8988T (cell line): ENCODE measurements at places on chromosomes 4 and X.

- no peak for DNase-seq
These were observed 3.9 kb downstream of the MAD2L1 start for GRCh38 chr4:120062663-120063195.

DNA sequence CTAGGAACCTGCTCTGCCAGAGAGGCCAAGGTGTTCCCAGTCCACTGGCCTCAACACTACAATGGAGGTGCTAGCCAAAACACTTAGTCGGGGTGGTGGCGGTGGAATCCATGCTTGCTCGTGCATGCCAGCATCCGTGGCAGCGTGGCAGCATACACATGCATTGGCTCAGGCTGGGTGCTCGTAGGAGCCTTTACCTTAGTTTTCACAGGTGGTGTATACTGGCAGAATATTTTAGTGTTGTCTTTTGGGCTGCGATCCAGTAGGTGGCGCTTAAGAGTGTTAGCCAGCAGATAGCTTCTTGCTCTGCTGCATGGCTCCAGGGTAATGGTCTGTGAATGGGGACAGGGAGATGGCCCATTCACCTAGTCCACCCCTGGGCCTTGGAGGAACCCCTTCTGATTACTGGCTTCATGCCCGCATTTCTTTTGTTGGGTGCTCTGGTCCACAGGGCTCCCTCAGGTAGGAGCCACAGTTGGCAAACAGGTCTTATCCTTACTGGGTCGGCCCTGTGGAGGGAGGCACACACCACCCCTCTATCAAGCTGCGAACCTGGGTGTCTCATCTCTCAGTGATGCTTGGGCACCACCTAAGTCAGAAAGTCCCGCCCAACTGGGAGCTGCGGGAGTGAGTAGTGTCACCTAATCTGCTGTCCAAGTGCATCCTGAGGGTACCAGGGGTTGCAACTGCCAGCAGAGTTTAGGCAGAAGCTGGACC is 40.0 kb downstream of the RIPPLY1 start:
- DNase-seq = no peak

- no peak for DNase-seq
These were observed 39.5 kb downstream of the TMEM165 start for GRCh38 chr4:55435141-55435841.

- DNase-seq = no peak
These were observed 19.7 kb upstream of the RNF212 start for GRCh38 chr4:1133033-1133432.

- DNase-seq = peak; percentile 85
These were observed 4.8 kb downstream of the FLNA start for GRCh38 chrX:154369449-154370299.

GRCh38 chr4:70863099-70863790 is 23.6 kb upstream of the GRSF1 start:
- DNase-seq = no peak

- DNase-seq = no peak
These were observed 22.9 kb upstream of the PUDP start for GRCh38 chrX:7170898-7171297.

GRCh38 chr4:48248559-48248953 is 21.1 kb downstream of the TEC start:
- no peak for DNase-seq

- DNase-seq = no peak
These were observed 212.8 kb upstream of the GYPA start for GRCh38 chr4:144353292-144353691.

DNA sequence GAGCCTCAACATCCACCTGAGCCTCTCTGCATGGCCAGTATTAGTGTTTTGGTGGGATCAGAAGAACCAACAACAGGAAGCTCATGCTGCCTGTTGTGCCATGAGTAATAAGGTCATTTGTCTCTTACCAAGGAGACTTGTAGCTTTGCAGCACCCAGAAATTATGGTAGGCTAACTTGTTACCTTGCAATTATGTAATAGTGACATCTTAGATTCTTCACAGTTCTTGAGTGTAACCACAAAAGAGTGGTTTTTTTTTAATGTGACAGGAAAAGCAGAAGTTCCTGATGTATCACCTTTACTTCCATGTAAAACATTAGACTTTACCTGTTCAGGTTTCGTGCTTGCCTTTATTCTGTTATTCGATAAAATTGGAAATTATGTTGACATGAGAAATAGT is 263.9 kb upstream of the CXXC4 start:
- no peak for DNase-seq

GRCh38 chr4:32196950-32197688 is 1477.0 kb downstream of the PCDH7 start:
- DNase-seq = no peak

GRCh38 chrX:119762718-119763117 is 4.3 kb downstream of the SOWAHD start:
- DNase-seq = no peak

DNA sequence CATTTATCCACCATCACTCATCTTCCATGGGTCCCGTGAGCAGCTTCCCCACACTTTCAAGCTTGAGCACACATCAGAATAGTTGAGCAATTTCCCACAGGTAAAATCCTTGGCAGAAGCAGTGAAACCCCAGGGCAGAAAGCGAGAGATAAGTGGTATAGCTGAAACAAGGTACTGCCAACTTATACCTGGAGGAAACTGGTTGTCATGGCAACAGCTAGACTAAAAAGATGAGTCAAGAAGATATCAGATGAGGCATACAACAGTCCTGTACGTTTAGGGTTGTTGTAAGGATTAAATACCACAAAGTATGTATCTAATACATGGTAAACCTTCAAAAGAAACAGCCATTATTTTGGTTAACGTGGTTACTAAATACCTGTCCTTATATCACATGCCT is 66.9 kb upstream of the PHOX2B start:
- no peak for DNase-seq

DNA sequence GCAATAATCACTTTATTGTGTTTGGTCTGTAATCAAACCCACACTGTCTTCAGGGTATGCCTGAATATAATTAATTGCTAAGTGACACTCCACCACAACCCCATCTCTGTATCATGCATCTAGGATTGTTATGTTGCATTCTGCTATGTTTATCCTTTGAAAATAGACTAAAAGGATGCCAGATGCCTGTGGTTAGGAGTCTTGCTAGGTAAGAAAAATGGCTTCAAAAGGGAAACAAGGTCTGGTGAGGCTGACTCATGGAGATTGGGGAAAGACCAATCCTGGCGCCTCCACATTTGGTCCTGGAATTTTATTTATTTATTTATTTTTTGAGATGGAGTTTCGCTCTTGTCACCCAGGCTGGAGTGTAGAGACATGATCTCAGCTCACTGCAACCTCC is 360.5 kb upstream of the SLC7A11 start:
- no peak for DNase-seq

DNA sequence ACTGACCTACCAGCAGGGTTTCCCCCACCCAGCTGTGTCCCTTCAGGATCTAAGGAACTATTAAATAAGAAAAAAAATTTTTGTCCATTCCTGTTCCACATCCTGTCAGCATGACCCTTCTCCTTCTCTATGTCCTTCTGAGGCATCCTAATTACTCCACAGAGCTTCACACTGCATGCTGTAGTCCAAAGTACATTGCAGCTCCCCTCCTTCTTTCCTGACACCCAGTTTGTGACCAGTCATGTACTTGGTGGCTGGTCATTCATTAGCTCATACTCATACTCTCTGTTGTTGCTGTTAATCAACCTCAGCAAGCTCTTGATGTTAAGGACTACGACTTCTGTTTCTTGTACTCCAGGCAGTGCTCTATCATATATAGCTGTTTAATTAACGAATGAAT is 2.4 kb upstream of the EGF start:
- DNase-seq = no peak

DNA sequence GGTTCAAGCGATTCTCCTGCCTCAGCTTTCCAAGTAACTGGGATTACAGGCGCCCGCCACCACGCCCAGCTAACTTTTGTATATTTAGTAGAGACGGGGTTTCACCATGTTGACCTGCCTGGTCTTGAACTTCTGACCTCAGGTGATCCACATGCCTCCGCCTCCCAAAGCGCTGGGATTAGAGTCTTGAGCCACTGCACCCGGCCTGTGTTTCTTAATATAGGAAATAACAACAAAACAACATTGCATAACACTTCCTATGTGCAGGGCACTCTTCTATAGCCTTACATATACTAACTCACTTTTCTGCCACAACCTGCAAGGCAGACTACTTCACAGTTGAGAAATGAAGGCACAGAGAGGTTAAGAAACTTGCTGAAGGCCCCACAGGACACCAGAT is 12.8 kb upstream of the TMEM131L start:
- no peak for DNase-seq

GRCh38 chr4:62717154-62717553 is 1517.0 kb downstream of the ADGRL3 start:
- DNase-seq = no peak

GRCh38 chr4:67549123-67549522 is 3.8 kb upstream of the CENPC start:
- no peak for DNase-seq

GRCh38 chr4:182449186-182449929 is 206.2 kb downstream of the TENM3 start:
- DNase-seq = peak; percentile 38

GRCh38 chr4:53557669-53558064 is 33.6 kb downstream of the LNX1 start:
- DNase-seq = no peak

- no peak for DNase-seq
These were observed 151.2 kb upstream of the TLL1 start for GRCh38 chr4:165721815-165722214.

DNA sequence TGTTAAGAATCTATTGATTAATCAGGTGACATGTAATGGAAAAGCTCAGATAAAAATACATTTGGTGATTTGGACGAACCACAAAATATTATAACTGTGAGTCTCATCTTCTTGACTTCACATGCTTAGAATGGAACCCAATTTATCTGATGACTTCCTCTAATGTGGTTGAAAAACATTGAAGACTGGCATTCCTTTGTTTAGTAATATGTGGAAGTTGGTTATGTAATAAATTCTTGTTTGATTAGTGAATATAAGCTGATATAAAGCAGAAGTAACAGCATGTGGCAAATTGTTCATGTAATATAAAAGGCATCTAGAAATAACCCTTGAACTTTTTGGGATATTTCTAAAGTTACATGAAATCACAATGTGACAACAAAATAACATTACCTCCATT is 9.7 kb downstream of the GIMD1 start:
- no peak for DNase-seq

- no peak for DNase-seq
These were observed 63.8 kb upstream of the NOCT start for GRCh38 chr4:138951764-138952163.

- no peak for DNase-seq
These were observed 51.4 kb upstream of the GABRA2 start for GRCh38 chr4:46441136-46441859.

DNA sequence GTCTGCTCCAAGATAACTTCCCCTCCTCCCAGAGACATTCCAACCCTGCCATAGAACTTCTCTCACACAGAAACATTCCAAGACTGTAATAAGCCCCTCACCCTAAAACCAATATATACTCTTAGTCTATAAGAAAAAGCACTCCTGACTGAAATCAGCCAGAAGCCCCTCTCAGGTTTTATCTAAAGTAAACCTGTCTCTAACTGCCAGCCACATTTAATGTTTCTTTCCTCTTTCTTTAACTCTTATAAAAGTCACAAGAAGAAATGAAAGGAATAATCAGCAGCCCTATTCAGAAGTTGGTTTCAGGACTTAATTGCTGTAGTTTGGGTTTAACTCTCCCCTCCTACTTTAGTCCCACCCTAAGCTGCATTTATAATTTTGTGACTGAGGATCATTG is 165.0 kb upstream of the ZCCHC13 start:
- no peak for DNase-seq

DNA sequence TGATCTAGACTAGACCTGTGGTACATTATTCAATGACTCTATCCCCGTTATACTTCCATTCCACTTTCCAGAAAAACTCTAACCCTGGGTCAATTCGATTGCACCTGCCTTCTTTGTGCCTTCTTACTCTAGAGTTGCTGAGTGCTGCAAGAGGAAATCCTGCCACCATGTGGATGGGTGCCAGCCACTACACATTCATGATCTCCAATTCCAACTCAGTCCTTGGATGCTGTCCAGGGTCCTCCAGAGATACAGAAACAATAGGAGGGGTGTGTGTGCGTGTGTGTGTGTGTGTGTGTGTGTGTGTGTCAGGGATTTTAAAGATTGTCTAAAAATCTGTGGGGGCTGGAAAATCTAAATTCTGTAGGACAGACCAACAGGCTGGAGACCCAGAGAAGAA is 42.9 kb upstream of the INTS6L start:
- no peak for DNase-seq

- DNase-seq = no peak
These were observed 15.5 kb downstream of the PAGE4 start for GRCh38 chrX:49844611-49845010.

- DNase-seq = no peak
These were observed 68.6 kb downstream of the DIAPH2 start for GRCh38 chrX:96753230-96753629.

- no peak for DNase-seq
These were observed 32.5 kb upstream of the FRAS1 start for GRCh38 chr4:78024576-78025091.

- DNase-seq = no peak
These were observed 70.3 kb upstream of the SPIN4 start for GRCh38 chrX:63421411-63421810.

- DNase-seq = peak; percentile 2
These were observed 6.3 kb downstream of the PSAPL1 start for GRCh38 chr4:7428261-7429068.

DNA sequence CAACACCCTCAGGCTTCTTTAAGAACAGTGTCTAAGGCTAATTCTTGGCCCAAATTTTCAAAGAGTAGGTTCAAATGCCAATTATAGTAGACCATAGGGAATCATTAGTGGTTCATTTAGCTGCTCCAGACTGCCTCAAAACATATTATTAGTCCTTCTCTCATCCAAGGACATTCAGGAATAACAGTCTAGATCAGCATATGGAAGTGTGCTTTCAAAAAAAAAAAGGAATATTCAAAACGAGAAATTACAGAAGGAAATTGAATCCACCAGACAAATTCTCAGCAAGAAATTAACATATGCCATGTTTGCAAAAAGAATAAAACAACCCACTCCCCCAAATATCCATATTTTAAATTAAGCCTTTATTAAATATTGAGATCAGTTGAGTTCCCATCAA is 293.1 kb downstream of the SMARCA1 start:
- no peak for DNase-seq

DNA sequence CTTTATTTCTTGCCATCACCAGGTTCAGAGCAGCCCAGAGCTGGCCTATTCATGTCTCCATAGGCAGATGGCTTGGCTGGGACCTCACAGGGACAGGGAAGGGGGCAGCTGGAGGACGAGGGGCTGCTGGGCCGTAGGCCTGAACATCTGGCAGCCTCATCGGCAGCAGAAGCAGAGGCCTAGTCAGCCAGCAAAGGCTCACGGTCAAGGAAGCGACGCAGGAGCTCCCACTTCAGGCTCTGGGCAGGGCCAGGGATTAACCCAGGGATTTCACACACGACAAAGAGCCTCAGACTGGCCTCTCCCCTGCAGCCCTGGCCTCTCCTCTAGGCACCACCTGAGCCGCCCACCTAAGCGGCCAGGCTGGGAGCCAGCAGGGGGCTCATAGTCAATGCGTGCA is 46.0 kb upstream of the MAN2B2 start:
- no peak for DNase-seq

GRCh38 chr4:151921811-151922210 is 161.0 kb upstream of the GATB start:
- no peak for DNase-seq

GRCh38 chrX:21939906-21940305 is 603 bp upstream of the SMS start:
- no peak for DNase-seq

- no peak for DNase-seq
These were observed 127.8 kb upstream of the ANXA3 start for GRCh38 chr4:78423790-78424189.

- no peak for DNase-seq
These were observed 76.1 kb downstream of the AMMECR1 start for GRCh38 chrX:110241816-110242215.
